ENCODE measurements at places on chromosomes 7 and 10. TPM values are rescaled to one million over a fixed set of nuclear protein-coding genes. Genes with fewer than 3 reads are reported as not detected.

The LGI1 gene
- not detected for total RNA-seq

The SEM1 gene
- 20.5 TPM for total RNA-seq

The ATOH7 gene
- 0.23 TPM for total RNA-seq

The ZNF503 gene
- total RNA-seq = 221 TPM

GRCh38 chr7:113521468-113521867, 397.3 kb downstream of the PPP1R3A start:
- no peak overlapping the region for H3K27ac ChIP-seq
- DNase-seq = no peak
- H3K4me3 ChIP-seq = no peak overlapping the region

- no peaks in the 10 kb centered on the region for H3K36me3 ChIP-seq
- no peak for DNase-seq
- H3K4me1 ChIP-seq = peaks cover 2% of the 10 kb centered on the region
- no peak overlapping the region for H3K27ac ChIP-seq
- no peaks in the 10 kb centered on the region for H3K27me3 ChIP-seq
- H3K4me3 ChIP-seq = no peak overlapping the region
These were observed 82.9 kb downstream of the CDK14 start for GRCh38 chr7:90678986-90679385.

DNA sequence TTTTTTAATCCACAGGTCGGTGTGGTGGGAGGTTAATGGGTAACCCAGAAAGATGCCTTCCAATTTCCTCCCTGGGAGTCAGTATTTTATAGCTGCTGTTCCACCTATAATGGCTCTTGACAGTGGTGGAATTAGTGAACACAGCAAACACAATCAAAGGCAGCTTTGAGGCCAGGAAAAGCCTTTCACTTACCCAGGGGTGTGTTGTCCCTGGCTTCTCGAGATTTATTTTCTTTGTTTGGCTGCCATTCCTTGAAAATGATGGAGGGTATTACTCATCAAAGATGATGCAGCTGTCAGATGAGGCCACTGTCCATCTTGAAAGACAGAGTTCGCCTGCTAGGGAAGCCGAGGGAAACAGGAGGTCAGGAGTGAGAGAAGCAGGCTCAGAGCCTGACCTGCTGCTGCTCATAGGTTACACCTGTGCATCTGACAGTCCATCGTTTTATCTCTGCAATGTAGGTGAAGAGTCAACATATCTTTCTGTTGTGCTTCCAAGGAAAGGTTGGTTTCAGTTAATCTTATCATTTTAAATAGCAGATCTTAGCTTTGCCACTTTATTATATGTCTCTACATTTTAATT, 221.6 kb downstream of the XPNPEP1 start:
- no peaks in the 10 kb centered on the region for H3K4me1 ChIP-seq
- no peak for DNase-seq
